ENCODE measurements at places on chromosomes 2 and 18.

DNA sequence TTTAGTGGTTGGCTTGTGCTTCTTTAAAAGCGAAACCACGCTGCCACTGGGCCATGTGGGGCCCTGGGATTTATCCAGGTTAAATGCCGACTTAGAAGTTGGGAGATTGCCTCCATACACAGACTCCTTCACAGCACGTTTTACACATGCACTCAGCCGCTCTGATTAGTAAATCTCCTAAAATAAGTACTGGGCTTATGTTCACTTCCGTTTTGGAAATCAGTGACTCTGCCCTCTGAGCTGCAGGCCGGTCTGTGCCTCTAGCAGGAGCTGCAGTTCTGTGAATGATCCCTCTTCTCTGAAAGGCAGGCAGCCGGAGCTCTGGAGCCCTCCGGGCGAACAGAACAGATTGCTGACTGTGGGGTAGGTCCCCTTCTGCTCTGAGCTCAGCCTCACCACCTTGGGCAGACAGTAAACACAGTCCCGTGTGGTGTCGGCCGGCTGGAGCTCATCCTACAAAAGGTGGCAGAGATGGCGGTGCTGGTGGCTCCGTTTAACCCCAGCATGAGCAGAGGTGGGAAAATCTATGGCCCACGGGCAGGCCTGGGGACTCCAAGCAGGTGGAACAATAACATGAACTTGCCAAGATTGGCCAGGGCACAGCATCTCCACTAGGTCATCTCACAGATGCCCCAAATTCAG lies 9.8 kb upstream of the RAB17 start:
- H3K36me3 ChIP-seq, result no peaks in the 10 kb centered on the region
- peaks cover 28% of the 10 kb centered on the region for H3K4me1 ChIP-seq
- H3K27ac ChIP-seq, result peak overlapping the region; percentile 93
- peak overlapping the region; percentile 54 for H3K4me3 ChIP-seq
- no peaks in the 10 kb centered on the region for H3K27me3 ChIP-seq

- no peak overlapping the region for H3K4me3 ChIP-seq
- no peaks in the 10 kb centered on the region for H3K27me3 ChIP-seq
- H3K36me3 ChIP-seq, result no peaks in the 10 kb centered on the region
- H3K4me1 ChIP-seq, result peaks cover 5% of the 10 kb centered on the region
Measured at GRCh38 chr2:88059979-88060906, 4.7 kb upstream of the KRCC1 start.

DNA sequence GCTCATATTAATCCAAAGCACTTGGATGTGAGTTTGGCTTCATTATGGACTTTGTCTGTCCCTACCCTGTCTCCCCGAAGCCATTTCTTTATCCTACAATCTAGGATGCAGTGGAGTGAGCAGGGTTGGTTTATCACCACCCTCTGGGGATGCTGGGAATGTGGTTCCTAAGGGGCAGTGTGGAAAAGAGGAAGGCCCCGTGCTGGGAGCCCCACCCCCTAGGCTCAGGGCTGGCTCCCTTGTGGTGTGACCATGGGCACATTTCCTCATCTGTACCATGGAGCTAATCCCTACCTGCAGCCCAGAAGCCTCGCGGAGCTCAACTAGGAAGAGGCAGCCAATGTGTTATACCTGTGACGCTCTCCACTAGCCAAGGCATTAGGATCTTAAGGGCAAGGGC lies 92.5 kb downstream of the TGOLN2 start:
- no peak for DNase-seq
- no peaks in the 10 kb centered on the region for H3K4me1 ChIP-seq
- no peak overlapping the region for H3K4me3 ChIP-seq
- H3K27ac ChIP-seq, result no peak overlapping the region
- H3K27me3 ChIP-seq, result no peaks in the 10 kb centered on the region
- no peaks in the 10 kb centered on the region for H3K36me3 ChIP-seq

DNA sequence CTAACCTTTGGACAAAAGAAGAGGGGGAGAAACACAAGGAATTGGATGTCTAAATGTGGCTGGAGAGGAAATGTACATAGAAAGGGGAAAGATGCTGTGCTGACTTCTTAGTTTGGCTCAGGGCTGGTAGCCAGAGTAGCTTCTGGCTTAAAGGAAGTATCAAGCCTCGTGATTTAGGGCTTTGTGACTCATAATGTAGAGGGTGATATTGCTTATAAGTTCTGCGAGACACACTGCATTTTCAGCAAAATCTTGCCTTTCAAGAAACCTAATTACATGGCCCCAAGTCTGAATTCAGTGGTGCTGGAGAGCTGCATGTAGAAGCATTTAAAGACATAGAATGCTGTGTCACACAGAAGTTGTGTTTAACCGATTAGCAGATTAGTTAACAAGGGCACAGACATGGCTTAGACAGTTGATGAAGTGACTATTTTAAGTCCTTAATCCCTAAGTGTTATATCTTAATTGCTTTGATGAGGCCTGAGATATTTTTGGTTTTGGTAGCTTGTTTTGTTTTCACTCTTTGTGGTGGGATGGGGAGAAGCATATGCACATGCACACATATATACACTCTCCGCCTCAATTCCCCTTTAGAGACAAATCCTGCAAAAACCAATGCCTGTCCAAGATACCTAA lies 66.4 kb downstream of the EPAS1 start:
- peaks cover 35% of the 10 kb centered on the region for H3K36me3 ChIP-seq
- H3K4me1 ChIP-seq, result peaks cover 14% of the 10 kb centered on the region
- no peaks in the 10 kb centered on the region for H3K27me3 ChIP-seq
- no peak for DNase-seq

- no peaks in the 10 kb centered on the region for H3K27me3 ChIP-seq
- H3K4me3 ChIP-seq, result peak overlapping the region; percentile 0
- H3K36me3 ChIP-seq, result no peaks in the 10 kb centered on the region
- H3K27ac ChIP-seq, result peak overlapping the region; percentile 86
Measured at GRCh38 chr2:178914259-178914849, 107.1 kb upstream of the TTN start.

DNA sequence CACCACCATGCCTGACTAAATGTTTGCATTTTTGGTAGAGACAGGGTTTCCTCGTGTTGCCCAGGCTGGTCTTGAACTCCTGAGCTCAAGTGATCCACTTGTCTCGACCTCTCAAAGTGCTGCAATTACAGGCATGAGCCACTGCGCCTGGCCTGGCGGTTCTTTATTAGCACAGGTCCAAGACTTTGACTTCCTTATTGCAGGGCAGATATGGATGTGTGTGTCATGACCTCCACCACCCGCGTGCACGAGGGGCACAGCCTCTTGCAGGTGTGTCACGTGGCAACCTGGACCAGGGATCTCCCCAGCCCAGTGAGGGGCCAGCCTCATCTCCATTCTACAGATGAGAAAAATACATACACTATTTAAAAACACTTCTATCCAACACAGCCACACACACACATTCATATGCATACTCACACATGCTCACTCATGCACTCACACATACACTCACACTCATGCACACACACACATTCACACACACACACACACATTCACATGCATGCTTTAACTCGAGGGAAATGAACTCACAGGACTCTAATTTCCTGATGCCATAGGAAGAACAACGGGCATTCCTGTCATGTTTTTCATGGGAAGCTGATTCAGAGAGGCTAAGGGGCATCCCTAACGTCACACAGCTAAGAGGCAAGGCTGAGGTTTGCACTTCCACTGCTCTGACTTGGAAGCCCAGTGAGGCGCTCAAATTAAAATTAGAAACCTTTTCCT lies 38.8 kb downstream of the RRM2 start:
- H3K4me3 ChIP-seq, result no peak overlapping the region
- H3K27me3 ChIP-seq, result peaks cover 2% of the 10 kb centered on the region
- H3K36me3 ChIP-seq, result no peaks in the 10 kb centered on the region

GRCh38 chr2:178863130-178863855 lies 56.1 kb upstream of the TTN start:
- peaks cover 58% of the 10 kb centered on the region for H3K4me1 ChIP-seq
- peak overlapping the region; percentile 58 for H3K4me3 ChIP-seq
- H3K27ac ChIP-seq, result peak overlapping the region; percentile 86
- H3K36me3 ChIP-seq, result no peaks in the 10 kb centered on the region
- DNase-seq, result no peak

GRCh38 chr2:225310745-225311144 lies 88.8 kb upstream of the NYAP2 start:
- no peaks in the 10 kb centered on the region for H3K36me3 ChIP-seq
- no peaks in the 10 kb centered on the region for H3K27me3 ChIP-seq
- no peak overlapping the region for H3K4me3 ChIP-seq
- H3K4me1 ChIP-seq, result no peaks in the 10 kb centered on the region
- no peak for DNase-seq

GRCh38 chr2:138649571-138649970 lies 130.6 kb downstream of the NXPH2 start:
- no peak overlapping the region for H3K4me3 ChIP-seq
- no peaks in the 10 kb centered on the region for H3K4me1 ChIP-seq
- H3K36me3 ChIP-seq, result no peaks in the 10 kb centered on the region

- H3K27ac ChIP-seq, result no peak overlapping the region
- DNase-seq, result no peak
- H3K4me1 ChIP-seq, result no peaks in the 10 kb centered on the region
Measured at GRCh38 chr2:2061091-2061696, 269.9 kb downstream of the MYT1L start.

All from psoas muscle (tissue), 8 donors.